Glomerular endothelial cell (primary cell): ENCODE measurements at places on chromosomes 3 and 15.

DNA sequence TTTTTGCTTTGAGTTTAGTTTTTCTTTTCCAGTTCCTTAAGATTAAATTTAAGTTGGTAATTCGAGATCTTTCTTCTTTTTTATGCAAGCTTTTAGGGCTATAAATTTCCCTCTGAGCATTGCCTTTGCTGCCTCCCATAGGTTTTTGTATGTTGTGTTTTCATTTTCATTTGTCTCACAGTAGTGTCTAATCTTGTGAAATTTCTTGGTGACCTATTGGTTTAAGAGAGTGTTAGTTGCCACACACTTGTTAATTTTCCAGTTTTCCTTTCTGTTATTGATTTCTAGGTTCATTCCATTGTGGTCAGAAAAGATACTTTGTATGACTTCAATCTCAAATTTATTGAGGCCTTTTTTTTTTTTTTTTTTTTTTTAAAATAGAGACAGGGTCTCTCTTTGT lies 18.3 kb upstream of the IL20RB start:
- no peak for DNase-seq

- DNase-seq: no peak
These were observed 327.6 kb downstream of the ARRDC4 start for GRCh38 chr15:98288091-98288590.

- DNase-seq: no peak
These were observed 25.0 kb downstream of the MCCC1 start for GRCh38 chr3:183074261-183074660.

GRCh38 chr15:72184165-72184811 lies 13.3 kb downstream of the GRAMD2A start:
- no peak for DNase-seq

DNA sequence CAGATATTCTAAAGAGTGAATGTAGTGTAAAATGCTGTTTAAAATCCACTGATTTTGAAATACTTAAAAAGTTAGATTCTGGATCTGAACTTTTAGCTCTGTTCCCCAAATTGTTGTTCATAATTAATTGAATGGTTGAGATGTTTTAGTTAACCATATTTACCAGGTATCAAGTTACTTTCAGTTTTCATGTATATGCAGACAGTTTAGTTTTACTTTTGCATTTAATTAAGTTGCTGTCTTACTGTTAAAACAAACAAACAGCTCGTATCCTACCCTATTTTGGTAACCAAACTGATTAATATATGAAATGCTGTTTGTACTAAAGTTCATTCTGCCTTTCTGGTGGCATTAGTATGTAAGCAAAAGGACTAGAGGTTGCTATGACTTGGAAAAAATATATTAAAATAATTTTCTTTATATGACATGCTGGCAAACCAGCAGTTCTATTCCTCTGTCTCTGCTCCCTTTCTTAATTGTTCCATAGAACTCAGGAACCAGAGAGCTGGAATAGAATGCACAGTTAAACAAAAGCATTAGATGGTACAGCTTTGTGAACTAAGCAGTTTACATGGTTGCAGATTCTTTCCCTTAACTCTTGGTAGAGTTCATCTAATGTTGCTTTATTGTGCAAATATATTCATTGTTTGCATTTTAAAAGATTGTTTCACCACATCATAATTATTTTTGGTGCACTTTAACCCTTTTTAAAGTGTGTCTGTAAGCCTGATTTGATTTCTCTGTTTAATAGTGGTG lies 39.5 kb upstream of the SCAANT1 start:
- no peak for DNase-seq

DNA sequence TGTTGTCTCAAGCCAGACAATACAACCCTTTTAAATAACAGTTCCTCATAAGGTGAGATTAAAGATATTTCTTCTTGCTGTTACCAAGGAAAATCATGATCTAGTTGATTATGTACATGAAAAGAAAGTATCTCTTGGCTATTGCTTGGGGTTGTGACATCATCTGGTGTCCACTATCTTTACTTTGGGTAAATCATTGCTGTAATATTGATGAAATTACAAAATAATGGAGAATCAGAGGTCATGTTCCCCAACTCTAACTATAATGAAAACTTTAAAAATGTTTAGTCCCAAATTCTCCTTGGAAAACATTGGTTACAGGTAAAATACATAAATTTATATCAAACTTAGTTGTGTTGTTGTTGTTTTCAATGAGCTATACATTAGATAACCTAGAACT lies 142.2 kb downstream of the ARPP21 start:
- no peak for DNase-seq

- no peak for DNase-seq
These were observed 15.3 kb downstream of the ERC2 start for GRCh38 chr3:56453011-56453410.

DNA sequence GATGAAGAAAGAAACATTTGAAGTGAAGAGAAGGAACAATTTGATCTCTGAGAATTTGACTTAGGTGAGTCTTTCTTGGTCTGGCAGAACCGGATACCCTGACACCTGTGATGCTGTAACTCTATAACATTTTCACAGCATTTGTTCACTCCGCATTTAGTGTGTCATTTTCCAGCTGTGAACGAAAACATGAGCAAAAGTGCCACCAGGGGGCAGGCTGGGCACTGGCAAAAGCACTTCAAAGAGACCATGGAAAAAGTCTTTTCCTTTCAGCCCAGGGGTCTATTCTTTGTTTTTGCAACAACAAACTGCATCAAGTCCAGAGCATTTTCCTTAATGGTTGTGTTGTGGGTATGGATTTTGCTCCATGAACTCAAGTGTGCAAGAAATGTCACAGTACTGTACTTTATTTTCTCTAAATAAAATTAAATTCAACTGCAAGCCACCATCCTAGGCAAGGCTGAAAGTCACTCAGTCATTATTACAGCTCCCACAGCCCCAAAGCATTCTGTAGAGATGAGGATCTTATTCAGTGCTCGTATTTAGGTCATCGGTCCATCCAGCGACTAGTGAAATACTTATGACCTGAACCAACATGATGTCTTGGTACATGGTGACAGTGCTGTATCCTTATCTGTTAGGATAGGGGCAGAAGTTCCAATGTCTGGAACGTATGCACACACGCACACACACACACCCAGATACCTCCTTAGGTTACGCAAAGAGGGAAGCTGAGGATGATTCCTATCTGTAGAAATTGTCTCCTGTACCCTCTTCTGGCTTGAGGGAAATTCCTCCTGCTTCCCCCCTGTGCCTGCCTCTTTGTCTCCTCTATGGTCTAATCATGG lies 125.5 kb downstream of the GADL1 start:
- no peak for DNase-seq

DNA sequence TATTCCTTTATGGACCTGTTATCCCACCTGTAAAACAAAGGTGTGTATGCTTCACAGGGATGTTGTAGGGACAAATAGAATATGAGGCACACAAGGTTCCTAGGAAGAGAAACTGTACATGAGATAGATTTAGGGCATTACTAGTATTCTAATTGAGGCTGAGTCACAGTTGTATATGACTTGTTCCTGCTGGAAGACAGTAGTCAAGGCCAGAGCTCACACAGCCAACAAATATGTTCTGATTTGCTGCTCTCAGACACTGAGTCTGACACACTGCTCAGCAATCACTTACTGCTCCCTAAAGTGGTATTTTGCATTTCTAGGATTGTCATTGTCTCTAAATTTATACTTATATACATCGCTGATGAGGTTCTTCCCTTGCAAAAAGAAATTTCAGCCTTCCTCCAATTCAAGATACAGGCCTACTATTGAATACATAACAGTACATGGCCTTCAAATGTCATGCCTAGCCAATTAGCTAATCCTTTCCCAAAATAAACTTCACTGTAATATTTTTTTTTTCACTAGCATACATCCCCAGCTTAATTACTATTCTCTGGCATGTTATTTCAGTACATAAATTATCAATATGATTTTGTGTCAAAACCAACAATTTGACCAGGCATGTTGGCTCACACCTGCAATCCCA lies 69.8 kb downstream of the TIGIT start:
- no peak for DNase-seq

DNA sequence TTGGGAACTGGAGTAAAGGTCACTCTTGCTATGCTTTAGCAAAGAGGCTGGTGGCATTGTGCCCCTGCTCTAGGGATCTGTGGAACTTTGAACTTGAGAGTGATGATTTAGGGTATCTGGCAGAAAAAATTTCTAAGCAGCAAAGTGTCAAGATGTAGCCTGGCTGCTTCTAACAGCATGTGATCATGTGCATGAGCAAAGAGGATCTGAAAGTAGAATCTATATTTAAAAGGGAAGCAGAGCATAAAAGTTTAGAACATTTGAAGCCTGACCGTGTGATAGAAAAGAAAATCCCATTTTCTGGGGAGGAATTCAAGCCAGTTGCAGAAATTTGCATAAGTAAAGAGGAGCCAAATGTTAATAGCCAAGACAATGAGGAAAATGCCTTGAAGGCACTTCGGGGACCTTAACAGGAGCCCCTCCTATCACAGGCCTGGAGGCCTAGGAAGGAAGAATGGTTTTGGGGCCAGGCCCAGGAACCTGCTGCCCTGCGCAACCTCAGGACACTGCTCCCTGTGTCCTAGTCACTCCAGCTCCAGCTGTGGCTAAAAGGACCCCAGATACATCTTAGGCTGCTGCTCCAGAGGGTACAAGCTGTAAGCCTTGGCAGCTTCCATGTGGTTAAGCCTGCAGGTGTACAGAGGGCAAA lies 212.2 kb upstream of the LINGO1 start:
- no peak for DNase-seq

DNA sequence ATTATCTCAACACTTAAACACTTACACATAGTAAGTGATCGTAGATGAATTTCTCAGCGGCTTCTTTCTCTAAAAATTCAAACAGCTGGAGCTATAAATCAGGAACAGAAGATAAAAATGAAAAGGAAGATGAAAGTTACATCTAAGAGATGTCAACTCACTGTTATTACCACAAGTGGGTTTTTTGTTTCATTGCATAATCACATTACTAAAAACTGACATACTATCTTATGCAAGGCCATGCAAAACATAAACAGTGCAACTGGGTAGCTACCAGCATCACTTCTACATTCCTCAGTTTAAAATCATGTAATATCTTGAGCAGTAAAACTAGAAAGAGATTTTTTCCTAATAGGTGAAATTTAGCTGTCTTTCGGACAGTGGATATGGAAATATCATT lies 14.9 kb downstream of the MINDY4B start:
- no peak for DNase-seq
